Stimulated activated CD8-positive, alpha-beta memory T cell treated with anti-CD3 and anti-CD28 coated beads, Interleukin-7, amount 100 ng/mL, for 4 hours (primary cell): ENCODE measurements at places on chromosomes 4 and X.

- DNase-seq = no peak
These were observed 13.2 kb upstream of the CTSO start for GRCh38 chr4:155966731-155967395.

DNA sequence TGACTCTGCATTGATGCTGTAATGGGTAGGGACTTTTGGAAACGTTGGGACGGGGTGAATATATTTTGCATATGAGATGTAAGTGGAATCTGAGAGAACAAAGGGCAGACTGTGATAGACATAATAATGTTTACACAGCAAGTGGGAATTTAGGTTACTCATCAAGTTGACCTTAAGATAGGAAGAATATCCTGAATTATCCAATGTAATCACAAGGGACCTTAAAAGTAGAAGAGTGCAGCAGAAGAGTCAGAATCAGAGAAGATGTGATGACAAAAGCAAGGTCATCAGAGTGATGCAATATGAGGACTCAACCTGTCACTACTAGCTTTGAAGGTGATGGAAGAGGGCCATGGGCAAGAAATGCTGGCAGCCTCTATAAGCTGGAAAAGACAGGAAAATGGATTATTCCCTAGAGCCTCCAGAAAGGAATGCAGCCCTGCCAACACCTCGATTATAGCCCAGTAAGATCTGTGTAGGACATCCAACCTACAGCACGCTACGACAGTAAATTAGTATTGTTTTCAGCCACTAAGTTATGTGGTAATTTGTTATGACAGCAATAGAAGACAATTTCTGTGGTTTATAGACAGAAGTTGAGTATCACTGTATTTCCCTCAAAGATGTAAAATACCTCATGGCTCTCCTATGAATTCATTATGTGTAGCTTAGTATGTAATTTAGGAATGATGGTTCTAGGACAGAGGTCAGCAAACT is 26.4 kb downstream of the MORC4 start:
- no peak for DNase-seq

GRCh38 chr4:26489101-26489985 is 941 bp downstream of the CCKAR start:
- DNase-seq = no peak

DNA sequence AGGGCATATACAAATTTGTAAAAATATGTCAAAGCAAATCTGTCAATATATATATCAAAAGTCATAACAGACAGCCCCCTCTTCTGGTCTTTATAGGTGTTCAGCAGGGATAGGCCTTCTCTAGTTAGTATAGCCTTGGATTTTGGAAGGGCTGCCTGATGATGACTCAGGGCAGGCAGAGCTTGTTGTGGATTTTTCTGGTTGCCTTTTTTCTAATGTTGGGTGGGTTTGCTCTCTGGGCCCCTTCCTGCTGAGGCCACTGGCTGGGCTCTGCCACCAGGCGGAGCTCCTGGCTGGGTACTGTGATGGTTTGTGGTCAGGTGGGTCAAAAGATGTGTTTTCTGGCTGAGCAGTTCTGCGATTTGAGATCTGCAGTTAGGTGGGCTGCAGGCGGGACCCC is 294.2 kb downstream of the GRIA2 start:
- DNase-seq = no peak

- DNase-seq = no peak
These were observed 87.3 kb upstream of the EMCN start for GRCh38 chr4:100605144-100605543.

DNA sequence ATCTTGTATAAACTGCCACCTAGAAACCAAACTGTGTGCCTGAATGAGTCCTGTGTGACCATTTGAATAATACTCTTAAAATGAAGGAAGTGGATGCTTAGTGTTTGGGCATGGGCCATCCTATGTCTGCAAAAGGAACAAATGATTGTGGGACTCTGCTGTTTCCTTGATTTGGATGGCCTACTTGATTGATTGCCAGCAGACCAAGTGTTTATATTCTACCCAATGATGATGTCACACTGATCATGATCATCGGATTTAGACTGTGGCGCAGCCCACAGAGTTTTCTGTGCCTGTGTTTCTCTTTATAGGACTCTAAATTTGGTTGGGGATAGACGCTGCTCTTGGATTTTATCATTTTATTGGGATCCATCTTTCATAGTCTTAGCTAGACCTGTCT is 4.4 kb downstream of the SEPTIN11 start:
- no peak for DNase-seq

- no peak for DNase-seq
These were observed 566.3 kb downstream of the STPG2 start for GRCh38 chr4:97577004-97577403.

GRCh38 chrX:41796577-41796976 is 72.6 kb downstream of the GPR82 start:
- no peak for DNase-seq

DNA sequence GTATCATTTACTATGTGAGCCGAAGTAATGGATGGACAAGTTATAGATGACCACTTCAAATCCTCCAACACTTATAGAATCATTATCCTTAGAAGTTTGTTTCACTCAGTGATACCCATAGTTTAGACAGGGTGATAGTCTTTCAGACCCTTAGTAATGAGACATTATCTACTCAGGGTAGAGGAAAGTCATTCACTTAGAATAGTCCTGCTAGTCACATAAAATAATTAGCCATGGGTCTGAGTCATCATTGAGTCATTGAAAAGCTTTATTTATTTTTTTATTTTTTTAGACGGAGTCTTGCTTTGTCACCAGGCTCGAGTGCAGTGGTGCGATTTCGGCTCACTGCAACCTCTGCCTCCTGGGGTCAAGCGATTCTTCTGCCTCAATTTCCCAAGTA is 321.7 kb upstream of the FSTL5 start:
- no peak for DNase-seq

DNA sequence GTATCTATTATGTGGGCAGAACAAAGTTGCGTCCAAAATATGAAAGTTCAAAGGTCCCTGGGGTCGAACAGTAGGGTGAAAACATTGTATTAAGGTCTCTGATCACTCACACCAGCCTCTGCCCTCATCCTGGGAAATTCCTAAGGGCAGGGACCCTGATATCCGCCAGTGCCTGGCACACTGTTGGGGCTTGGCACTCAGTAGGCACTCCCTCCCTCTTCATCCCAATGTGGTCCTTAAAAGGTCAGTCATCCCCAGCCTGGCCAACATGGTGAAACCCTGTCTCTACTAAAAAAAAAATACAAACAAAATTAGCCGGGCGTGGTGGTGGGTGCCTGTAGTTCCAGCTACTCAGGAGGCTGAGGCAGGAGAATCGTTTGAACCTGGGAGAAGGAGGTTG is 6.3 kb downstream of the NDUFB11 start:
- DNase-seq = no peak

GRCh38 chr4:48329976-48330375 is 11.4 kb upstream of the SLAIN2 start:
- no peak for DNase-seq

- DNase-seq = no peak
These were observed 6.4 kb downstream of the C4orf54 start for GRCh38 chr4:99651016-99651769.

DNA sequence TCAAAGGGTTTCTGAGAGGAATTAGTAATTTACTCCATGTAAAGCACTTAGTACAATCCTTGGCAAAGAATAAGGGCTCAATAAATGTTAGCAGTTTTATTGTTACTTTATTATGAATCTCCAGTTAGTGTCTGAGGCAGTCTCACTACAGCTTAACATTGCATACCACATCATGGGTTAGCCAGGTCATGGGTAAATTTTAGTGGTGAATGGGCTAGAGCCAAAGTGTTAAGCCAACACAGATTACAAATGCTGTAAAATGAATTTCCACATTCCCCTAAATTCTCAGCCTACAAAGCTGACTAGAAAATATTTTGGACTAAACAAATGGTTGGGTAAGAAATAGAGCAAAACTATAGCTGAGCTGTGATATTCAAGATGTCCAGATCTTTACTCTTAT is 72.4 kb downstream of the NRK start:
- DNase-seq = no peak

DNA sequence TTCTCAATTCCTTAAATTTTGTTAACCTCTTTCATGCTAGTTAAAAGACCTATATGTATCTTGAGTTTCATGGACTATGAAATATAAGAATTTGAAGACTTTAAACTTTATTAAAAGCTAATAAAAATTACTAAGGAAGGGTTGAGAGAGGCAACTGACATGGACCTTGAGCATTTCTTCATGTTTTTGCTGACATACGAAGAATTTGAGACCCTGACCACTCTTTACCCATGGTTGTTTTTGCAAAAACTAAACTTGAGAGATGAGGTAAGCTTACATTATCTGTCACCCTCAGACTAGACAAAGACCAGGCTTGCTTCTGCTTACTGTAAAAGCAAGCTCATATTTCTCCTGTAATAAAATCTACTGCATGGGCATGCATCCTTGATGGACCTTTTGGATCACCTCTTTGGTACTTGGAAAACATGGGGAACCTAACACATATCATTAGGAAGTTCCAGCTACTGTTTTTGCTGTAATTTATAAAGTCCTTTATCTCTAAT is 338.2 kb upstream of the PABPC4L start:
- DNase-seq = no peak
